ENCODE measurements at places on chromosomes 7 and 10.

DNA sequence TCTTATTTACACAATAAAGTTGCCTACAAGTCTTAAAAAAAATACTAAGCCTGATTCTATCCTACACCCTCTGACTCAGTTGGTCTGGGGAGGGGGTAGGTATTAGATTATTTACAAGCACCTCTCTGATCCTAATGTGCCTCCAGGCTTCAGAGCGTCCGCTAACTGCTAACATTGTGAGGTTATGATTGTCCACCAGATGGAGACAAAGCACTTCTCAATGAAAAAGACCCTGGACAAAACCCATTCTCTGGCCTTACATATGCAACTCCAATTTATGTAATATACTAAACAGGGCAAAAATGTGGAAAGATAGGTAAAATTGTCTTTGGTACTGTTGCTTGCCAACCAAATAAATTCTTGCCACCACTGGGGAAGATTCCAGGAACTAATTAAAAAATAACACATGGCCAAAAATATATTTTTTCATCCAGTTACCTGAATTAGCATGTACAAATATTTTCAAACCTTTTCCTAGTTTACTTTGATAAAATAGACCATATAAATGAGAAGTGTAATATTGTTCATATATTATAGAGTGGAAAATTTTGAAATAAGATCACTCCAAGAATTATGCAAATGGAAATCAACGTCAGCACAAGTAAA lies 92.4 kb downstream of the KIF20B start:
- peak; percentile 31 for DNase-seq

DNA sequence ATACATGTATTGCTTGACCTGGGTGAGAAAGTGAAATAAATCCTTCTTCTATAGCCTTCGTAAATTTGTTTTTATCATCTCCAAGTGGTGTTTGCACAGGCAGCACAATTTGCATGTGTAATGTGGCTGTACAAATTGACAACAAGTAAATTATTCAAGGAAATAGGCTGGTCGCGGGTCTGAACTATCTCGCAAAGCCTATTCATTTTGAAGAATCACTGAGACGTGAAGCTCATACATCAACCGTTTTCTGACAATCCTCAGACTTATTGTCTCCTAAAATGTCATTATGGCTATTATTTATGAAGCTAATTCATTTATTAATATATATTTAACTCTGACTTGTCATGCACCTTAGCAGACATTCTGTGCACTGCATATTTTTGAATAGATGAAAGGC lies 16.2 kb upstream of the FAM204A start:
- no peak for DNase-seq

- DNase-seq = no peak
Observed at GRCh38 chr10:48839809-48840679, 99.6 kb downstream of the LRRC18 start.

DNA sequence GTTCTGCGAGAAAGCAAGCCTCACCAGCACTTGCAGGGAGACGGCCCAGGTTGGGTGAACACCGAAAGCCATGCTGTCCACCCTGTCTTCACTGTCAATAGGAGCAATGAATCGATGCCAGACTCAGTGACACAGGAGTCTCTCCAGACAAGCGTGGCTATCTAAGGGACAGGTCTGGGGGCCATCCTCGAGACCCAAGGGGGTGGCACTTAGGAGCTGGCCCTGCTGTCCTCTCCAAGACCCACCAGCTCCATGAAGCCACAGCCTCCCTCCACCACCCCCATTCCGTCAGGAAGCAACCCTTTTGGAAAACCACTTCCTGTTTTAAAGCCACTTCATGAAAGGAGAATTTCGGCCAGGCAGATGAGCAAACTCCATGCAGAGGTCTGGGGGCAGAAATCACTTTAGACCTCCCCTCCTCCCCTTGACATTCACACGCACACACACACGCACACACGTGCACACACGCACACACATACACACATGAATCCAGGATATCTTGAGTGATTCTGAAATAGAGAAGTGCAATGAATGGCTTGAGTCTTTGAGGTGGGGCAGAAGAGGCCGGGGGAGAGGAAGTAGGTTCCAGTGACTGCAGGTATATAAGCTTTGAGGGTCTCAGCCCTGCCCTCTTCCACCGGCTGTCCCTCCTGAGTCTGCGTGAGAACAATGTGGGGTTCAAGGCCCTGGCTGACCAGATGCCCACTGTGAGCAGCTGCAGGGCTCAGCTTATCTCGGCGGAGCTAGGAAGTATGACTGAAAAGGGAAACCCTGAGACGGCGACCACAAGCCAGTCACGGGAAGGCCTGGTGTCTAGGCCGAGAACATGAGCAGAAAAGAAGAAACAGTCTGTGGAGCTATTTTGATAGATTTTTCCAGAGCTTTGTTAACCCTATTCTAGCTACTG lies 25.0 kb downstream of the RGS10 start:
- DNase-seq = no peak

DNA sequence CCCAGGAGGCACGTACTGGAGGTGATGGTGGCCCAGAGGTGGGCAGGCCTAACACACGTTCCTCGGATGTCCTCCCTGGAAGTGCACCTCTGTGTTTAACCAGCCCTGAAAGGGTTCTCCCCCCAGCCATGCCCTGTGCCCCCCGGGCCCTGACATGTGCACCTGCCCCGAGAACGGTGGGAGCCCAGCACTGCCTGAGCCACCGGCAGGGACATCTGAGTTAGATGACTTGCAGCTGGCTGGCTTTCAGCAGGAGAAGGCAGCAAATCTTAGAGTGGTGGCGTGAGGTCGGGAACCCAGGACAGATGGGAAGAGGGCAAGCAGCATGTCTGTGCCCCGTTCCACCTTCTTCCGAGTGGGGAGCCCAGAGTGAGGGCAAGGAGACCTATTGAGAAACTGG lies 291.8 kb downstream of the TCERG1L start:
- DNase-seq = no peak

DNA sequence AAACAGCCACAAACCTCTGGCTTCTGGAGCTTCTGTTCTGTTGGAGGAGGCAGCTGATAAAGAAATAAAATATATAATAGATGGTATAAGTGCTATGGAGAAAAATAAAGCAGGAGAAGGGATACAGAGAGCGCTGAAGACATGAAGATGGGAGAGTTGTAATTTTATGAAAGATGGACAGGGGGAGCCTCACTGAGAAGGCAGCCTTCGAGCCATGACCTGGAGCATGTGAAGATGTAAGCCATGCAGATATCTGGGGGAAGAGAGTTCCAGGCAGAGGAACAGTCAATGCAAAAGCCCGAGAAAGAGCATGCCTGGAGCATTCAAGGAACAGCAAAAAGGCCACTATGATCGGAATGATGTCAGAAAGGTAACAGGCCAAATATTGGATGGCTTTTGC lies 187.5 kb downstream of the KIAA1217 start:
- DNase-seq = no peak

GRCh38 chr10:50312464-50313437 lies 61.4 kb upstream of the ASAH2 start:
- no peak for DNase-seq

GRCh38 chr10:89055159-89055558 lies 64.6 kb downstream of the FAS start:
- no peak for DNase-seq

DNA sequence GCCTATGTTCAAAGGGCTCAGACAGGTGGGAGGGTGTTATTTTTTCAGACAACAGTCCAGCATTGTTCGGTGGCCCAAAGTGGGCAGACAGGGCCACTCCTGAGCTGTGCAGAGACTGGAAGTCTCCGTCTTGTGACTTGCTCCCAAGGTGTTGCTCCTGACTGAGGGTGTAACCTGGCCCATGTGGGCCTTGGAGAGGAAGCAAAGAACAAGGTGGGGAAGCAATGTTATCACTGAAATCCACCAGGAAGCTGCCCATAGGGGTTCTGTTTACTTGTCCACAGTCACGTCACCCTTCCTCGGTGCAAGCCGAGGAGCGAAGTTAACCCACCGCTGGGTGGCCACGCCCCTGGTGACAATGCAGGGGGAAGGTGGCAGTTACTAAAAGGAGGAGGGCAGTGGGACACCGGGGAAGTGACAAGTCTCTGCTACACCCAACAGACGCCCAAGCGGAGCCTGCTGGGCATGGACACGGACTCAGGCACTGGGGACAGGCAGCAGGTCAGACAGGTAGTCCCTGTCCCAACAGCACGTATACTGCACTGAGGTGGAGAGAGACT lies 311.6 kb upstream of the MKI67 start:
- no peak for DNase-seq

DNA sequence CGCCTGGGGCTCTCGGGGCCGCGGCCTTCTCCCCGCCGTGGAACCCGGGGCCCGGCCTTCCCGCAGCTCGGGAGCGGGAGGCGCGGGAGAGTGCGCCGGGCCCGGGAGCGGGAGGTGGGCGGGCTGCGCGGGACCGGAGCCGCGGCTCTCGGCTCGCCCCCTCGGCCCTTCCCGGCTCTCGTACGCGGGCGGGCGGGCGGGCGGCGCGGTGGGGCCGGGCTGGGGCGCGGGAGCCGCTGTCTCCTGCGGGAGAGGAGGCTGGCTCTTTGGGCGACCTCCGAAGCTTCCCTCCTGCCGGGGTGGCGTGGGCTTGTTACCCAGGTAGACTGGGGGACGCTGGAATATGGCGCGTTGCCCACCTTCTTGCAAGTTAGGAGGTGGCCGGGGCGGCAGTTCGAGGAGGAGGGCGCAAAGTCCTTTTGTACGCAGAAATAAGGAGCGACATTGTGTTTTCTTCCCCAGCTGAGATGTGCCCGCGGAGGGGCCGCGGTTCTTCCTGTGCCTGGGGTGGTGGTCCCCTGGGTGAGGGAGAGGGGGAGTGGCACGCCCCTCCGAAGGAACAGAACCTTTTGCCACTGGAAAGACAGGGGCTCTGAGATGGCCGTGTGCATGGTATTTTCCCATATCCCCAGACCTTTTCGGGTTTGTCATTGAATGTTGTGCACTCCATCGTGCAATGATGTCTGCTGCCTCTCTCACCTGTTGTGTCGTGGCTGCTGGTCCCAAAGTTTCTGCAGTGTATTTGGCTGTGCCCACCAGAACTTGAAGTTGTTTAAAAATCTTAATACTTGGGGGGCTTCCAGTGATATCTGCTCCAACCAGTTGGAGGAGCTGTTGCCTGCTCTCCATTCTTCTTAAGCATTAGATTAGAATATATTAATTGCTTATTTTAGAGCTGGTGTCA lies 844 bp downstream of the NRF1 start:
- DNase-seq = no peak

DNA sequence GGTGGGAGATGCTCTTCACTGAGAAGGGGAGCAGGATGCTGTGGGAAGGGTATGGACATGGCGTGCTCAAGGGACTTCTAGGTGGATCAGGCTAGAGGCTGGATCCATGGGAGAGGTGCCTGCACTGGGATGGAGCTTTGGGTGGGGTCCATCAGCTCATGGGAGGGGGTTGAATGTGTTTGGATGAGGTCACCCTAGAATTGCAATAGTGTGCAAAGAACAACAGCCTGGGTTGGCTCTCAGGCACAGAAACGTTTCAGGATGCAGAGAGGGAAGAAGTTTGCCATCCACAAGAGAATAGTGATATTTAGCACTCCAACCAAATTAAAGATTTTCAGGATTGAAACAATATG lies 66.1 kb downstream of the SNX10 start:
- no peak for DNase-seq

DNA sequence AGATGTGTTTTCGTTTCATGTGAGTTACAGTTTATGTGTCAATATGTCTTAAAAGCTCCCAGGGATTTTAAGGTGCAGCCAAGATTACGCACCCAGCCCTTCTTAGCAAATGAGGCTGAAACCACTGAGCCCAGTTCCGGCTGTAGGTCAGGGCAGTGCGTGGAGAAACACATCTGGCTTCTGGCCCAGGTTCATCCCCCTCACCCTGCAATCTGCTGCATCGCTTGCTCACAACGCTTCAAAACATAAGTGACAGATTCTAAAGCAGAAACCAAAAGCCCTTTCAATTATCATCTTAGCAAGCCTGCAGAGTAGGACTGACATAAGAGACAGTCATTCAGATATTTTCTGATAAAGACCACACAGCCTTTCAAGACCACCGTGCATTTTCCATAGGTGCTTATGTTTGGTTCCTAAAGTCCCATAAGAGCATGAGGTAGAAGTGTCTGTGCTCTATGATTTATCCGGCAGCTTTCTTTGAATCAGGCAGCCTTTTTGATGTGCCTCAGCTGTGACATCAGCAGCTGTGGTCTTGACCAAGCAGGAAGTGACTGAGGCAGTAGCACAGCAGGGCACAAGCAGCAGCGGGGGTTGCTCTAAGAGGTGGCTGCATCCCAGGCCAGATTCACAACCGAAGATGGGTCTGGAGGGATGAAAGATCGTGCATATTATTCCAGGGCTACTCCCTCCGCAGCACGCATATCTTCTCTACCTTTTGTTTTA lies 72.1 kb upstream of the LYZL2 start:
- DNase-seq = no peak

DNA sequence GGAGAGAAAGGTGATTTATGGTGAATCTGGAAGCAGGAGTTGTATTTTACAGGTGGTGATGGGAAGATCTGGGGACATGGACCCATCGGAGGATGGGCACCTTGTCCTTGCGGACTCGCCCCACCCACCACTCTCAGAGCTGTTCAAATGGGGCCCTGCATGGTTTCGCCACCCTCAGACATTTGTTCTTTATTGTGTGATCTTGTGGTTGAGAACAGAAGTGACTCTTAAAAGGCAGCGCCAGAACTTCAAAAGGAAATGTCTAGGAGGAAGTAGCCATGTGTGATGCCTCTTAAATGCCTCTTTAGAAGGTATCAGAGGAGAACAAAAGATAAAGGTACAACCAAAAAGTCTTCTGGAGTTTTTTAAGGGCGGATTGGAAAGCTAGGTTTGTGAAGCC lies 205.7 kb downstream of the KIAA1217 start:
- DNase-seq = no peak

DNA sequence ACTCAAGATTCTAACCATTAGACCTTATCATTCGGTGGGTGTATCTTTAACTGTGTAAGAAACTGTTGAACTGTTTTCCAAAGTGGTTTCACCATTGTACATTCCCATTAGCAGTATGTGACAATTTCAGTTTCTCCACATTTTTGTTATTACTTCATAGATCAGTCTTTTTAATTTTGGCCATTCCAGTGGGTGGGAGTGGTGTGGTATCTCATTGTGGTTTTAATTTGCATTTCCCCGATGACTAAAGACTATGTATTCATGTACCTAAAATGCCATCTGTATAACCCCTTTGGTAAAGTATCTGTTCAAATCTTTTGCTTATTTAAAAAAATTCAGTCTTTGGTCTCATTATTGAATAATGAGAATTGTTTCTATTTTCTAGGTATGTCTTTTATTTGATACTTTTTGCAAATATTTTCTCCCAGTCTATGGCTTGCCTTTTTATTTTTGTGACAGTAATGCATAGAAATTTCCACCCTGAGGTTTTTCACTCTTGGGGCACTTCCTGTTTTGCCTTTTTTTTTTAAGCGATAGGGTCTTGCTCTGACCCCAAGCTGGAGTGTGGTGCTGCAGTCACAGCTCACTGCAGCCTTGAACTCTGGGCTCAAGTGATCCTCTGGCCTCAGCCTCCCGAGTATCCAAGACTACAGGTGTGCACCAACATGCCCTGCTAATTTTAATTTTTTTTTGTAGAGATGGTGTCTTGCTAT lies 141.1 kb upstream of the ITGB1 start:
- DNase-seq = no peak

- no peak for DNase-seq
Observed at GRCh38 chr7:115230882-115231571, 309.1 kb downstream of the MDFIC start.

Data from HuH-7.5 (cell line).